ENCODE measurements at places on chromosomes 2 and 18. TPM values are rescaled to one million over a fixed set of nuclear protein-coding genes. Genes with fewer than 3 reads are reported as not detected.

ASXL3 gene
- 2.2 TPM for total RNA-seq

TEKT4 gene
- not detected for total RNA-seq

TTN gene
- total RNA-seq, result 5.0 TPM

LOXHD1 gene
- total RNA-seq, result not detected

CYTIP gene
- total RNA-seq, result 3.6 TPM

Measured in gastroesophageal sphincter (tissue), 4 donors.